ENCODE measurements at places on chromosomes 3 and 15.

DNA sequence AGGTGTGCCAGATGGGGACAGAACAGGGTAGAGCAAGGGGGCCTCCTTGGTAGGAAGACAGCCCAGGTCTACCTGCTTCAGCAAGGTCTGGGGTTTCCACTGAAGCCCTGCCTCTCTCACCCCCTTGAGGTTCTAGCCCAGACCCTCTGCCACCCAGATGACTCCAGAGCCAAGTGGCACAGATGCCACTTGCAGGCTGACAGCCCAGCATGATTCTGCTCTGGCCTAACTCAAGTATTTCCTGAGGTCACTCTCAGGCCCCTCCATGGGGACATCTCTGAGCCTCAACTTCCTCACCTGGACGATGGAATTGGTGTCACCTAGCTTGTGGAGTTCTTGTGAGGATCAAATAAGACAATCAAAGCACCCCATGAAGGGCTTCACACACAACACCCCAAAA is 23.9 kb downstream of the PLXNB1 start:
- DNase-seq = no peak

- no peak for DNase-seq
These were observed 46.1 kb downstream of the CMTM6 start for GRCh38 chr3:32456429-32457130.

GRCh38 chr3:58003093-58003492 is 5.1 kb upstream of the FLNB start:
- DNase-seq = no peak

DNA sequence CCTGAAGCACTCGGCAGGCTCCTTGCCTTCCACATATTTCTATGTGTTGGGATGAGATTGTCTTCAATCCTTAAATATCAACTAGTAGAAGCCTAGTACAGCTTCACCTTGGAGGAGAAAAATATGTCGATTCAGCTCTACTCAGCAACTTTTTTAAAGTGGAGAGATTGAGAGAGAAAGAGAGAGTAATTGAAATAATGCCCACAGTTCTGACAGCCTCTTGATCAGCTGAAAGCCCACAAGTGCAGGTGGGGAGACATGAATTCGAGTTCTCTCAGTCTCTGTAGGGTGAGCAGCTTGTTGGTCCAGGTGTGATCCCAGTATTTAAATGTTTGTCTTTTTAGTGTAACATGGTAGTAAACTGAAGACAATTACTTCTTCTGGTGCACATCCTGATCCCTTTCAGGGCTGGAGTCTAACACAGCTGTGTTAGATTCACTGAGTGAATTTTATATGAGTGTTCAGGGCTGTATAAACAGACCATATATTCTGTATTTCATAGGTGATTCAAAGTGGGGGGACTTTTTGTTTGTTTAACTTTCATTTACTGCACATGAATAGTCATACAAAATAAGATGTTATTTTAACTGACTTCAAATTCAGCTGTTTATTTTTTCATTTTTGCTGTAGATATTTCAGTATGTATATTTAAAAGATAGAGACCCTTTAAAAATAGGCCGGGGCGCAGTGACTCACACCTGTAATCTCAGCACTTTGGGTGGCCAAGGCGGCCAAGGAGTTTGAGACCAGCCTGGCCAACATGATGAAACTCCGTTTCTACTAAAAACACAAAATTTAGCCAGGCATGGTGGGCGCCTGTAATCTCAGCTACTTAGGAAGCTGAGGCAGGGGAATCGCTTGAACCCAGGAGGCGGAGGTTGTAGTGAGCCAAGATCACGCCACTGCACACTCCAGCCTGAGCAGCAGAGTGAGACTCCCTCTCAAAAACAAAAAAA is 64.0 kb downstream of the ST6GAL1 start:
- no peak for DNase-seq

DNA sequence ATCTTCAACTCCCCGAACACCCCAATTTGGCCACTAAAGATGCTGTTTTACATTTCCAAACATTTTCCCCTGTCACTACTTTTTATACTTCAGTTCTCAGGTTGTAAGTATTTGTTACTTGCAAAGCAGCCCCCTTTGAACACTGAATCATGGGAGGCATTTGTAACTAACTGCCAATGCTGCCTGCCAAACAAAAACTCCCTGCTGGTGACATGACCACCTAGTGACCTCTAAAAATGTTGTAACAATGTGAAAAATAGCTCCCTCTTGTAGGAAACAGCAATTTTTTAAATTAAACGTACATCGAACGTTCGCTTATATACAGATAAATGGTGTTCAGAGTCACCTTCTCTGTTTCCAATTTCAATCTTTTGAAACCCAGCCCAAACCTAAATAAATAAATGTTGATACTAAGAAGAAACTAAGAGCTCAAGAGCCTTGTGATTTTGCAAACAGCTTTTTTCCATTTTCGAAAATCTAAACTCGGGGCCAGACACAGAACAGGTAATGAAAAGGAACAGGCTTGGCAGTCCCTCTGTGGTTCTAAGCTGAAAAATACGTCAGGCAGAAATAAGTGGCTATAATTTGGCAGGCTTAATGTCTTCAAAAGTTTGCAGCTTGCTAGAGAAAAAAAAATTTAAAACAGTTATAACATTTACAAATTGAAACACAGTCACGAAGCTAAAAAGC is 268.6 kb upstream of the WNT5A start:
- no peak for DNase-seq

GRCh38 chr3:165195241-165195639 is 944 bp downstream of the SLITRK3 start:
- DNase-seq = no peak

DNA sequence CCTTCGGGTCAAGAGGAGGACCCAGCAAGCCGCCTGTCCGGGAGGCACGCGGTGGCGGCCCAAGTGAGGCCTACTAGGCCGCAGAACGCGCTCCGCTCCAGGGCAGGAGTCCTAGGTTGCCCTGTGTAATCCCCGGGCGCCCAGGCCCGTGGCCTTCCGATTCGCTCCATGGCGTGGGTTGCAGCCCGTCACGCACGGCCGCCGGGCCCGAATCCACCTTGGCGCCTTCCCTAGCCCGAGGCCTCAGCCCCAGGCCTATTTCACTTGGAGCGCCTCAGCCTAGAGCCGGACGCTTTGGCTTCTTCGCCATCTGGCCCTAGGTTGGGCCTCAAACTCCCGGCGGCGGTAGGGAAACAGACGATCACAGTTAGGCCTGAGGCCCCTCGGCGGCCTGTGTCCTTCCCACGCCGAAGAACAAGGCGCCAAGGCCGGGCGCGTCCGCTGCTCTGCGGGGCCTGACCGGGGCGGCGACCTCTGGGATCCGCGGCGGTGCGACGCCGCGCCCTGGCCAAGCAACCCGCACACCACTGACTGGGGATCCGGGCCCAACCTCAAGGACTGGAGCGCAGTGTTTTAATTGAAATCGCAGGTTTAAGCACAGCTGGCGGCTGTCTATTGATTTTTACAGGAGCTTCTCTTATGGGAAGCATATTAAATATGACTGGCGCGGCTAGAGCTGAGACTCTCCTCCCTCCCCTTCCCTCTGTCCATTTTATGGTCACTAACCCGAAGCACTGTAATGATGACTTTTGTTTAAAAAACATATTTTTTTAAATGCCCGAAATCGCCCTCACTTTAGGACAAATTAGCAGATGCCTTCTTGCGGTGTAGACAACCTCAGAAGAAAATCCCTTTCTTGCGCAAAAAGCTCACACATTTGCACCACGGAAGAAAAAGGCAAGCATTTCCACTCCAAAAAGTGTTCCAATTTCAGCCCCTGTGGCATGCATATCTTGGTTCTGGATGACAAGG is 3.8 kb upstream of the FEZF2 start:
- no peak for DNase-seq

DNA sequence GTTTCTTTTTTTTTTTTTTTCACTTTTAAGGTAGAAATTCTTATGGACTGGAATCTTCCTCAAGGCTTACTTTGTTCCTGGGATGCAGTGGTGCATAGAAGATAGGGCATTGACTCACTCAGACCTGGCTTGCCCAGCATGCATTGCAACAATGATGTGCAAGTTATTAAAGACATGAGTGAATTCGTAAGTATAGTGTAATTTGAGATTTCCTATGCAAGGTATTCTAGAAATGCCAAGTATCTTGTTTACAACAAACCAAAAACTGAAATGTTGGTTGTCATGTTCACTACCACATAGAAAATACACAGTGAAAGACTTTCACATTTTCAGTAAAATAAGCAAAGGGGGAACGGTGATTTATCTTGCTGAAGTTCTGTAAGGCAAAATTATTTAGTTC is 56.5 kb upstream of the FNDC3B start:
- no peak for DNase-seq

GRCh38 chr3:46909535-46910161 is 32.1 kb downstream of the PTH1R start:
- DNase-seq = peak; percentile 70

Measured in activated T-cell treated with anti-CD3 and anti-CD28 coated beads for 4 hours (primary cell).